Naive thymus-derived CD4-positive, alpha-beta T cell (primary cell): ENCODE measurements at places on chromosomes 16 and 17.
A peak's percentile ranks its signal among the peaks of the same experiment; 100 is the strongest.

- DNase-seq = no peak
Measured at GRCh38 chr16:50298075-50298460, 31.7 kb downstream of the ADCY7 start.

DNA sequence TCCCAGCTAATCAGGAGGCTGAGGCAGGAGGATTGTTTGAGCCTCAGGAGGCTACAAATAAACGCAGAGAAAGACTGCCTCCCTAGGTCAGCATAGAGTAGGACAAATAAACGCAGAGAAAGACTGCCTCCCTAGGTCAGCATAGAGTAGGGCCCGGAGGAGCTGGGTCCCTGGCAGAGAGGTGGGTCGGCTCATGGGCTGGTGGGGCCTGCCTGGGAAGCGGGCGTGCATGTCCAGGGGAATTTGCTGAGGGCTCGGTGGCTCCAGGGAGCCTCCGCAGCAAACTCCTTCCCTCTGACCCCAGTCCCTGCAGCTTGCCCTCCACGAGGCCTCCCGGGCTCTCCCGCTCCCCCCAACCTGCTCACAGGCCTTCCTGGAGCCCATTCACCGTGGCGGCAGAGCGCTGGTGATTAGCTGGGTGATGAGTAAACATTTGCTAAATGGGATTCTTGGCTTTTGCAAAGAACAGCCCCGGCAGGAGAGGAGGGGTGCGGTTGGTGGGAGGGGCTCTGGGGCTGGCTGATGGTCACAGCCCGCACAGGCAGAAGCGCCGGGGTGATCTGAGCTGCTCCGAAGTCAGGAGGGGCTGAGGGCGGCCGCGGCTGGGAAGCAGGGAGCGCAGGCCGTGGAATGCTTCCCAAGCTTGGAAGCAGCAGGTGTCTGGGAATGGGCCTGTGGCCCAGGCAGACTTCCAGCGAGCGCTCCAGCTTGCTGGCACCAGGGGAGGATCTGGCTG, 93.1 kb downstream of the RTN4RL1 start:
- DNase-seq = no peak

GRCh38 chr17:19915245-19915978, 47.7 kb upstream of the ULK2 start:
- DNase-seq = no peak

DNA sequence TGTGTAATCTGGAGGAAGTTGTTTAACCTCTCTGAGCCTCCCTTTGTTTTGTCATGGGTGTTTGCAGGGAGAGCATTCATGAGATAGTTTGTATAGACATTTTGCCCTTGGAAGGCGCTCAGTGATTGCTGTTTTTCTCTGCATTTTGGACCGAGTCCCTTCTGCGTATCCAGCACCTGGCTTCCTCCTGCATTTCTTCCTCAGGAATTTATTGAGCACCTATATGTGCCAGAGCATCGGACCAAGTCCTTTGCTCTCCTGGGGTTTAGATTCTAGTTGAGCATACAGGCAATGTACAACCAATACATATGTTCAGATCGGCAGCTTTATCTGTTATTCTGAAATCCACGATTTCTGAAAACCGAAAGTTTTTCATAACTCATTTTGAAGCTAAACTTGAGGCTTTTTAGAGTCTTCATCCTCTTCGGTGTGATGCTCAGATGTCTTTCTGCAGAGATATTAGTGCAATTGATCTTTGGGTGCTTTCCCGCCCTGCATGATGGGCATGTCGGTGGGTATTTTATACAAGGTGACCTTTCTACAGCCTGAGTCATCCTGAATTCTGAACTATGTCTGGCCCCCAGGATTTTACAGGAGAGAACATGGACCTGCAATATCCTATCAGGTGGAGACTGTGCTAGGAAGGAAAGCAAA, 4.1 kb downstream of the IL4R start:
- DNase-seq = peak; percentile 24

DNA sequence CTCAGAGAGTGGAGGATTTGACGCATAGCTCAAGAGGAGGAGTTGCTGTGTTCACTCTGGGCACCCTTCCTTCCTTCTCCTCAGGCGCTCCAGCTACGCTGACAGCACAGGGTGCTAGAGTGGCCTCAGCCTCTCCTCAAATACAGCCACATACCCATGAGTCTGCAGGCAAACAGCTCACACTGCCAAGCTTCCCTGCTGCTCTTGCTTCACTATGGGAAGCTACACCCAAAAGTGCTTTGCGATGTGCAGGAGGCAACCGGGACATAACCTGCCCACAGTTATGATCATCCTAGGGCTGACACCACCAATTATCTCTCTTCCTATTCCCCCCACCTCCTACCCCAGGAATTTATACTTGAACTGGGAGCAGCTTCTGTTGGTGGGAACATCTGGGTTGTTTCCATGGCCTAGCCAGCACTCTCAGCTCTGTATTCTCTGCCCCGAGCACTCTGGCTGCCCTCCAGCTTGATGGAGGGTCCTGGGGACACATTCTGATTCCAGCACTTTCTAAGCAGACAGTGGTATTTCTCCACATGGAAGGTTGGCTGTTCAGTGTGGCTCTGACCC, 40.3 kb upstream of the SREBF1 start:
- no peak for DNase-seq

DNA sequence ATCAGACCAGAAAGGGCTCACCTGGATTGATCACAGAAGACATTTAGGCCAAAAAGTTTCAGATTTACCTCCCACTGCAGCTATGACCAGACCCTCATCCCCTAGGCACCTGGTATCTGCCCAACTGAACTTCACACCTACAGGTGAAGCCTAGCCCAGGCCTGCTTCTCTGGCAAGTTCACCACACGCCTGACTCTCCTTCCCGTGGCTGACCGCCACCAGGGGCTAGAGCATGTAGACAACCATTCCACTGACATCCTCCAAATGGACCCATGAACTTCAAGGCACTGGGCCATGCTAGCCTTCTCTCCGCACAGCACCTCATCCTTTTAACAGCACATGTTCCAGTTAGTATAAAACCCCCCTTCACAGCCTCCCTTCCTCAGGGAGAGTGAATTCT, 18.8 kb downstream of the ZCCHC14 start:
- no peak for DNase-seq

- DNase-seq = no peak
Measured at GRCh38 chr17:4506175-4506813, 7.6 kb downstream of the SPNS2 start.

GRCh38 chr17:66676421-66676820, 158.5 kb upstream of the CACNG5 start:
- no peak for DNase-seq

DNA sequence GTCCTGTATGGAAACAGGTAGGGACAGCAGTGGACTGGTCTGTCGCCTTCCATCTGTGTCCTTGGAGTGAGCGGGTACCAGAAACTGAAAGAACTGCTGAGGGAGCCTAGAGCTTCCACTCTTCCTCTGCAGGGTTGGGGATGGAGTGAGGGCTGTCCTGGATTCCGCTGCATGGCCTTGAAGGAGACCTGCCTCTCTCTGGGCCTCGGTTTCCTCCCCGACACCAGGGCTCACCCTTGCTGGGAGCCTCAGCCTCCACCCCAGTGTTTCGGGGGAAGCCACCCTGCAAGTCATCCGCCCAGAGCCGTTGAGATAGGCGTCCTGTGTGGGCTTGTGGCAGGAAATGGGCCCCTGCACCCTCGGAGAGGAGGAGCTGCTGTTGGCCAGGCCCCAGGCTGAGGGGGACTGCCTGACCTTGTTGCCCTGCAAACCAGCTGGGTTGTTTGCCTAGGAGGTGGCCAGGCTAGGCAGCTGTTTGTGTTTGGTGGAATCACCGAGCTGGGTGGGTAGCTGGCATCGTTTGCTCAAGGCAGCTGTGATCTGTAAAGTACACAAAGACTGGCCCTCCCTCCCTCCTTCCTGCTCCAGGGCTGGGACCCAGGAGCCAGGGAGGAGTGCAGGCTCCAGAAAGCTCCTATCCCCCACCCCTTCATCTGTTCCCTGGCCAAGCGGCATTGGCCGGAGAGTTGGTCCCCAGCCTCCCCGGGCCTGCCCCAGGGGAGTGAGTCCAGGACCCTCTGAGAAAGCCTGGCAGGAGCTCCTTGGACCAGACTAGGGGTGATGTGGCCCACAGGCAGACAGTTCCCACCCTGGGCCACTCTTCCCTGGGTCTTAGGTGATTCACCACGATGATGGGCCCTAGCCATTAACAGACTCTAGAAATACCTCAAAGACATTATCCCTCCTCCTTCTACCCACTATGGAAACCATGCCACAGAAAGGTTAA, 1.3 kb downstream of the RAB37 start:
- DNase-seq = peak; percentile 69

- no peak for DNase-seq
Measured at GRCh38 chr17:9668517-9668916, 23.2 kb downstream of the USP43 start.

DNA sequence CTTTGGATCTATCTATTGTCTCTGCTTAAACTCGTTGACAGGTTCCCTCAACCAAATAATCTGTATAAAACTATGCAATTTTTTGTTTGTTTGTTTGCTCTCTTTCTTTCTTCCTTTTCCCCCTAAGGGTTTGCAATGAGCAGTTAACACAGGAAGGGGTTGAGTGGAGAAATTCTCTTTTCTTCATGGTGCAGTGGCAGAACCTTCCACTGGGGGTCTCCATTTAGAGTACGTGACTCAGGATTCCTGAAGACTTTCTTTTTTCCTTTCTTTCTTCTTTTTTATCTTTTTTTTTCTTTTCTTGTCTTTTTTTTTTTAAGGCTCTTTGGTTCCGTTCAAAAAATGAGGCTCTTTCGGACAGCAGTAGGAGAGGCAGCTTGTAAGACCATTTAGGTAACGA, 19.5 kb upstream of the RBFOX1 start:
- no peak for DNase-seq

DNA sequence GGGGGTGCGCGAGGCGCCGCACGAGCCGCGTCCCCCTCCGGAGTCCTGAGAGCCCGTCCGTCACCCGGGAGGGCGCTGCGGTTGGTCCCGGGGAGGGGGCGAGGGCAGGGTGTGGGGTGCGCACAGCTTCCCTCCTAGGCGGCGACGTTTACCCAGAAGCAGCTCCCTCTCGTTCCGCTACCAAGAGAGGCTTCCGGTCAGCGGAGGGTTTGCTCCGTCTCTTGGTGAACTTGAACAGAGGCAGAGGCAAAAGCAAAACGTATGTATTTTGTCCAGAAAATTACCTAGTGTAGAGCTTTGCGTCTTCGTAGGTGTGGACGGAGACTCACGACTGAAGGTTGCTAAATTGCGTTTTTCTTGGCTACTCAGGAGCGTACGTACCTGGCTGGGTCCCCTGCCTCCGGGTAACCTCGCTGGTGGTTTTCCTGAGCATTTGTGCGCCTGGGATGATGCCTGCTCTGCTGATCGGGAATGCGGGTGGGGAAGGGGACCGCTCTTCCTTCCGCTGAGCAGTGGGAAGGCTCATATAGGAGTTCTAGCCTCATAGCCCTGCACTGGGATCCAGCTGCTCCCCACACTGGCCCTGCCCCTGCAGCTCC, 833 bp downstream of the WSCD1 start:
- no peak for DNase-seq

- no peak for DNase-seq
Measured at GRCh38 chr17:47225436-47225858, 16.3 kb downstream of the MYL4 start.

DNA sequence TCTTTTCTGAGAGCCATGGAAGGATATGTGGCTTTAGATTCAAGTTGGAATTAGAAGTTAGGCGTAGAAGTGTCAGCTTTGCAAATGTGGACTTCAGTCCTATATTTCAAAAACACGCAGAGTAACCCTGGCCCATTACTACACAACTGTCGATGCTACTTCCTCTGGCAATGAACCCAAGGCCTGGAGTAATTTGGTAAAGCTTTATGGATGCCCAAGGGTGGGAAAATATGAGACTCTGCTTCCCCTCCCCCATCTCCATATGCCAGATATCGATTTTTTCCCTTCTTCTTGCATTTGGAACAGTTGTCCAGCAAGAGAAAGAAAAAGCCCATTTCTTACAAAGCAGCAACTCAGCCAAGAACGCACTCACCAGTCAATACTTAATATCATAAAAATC, 2.9 kb upstream of the MAP1LC3B start:
- no peak for DNase-seq

DNA sequence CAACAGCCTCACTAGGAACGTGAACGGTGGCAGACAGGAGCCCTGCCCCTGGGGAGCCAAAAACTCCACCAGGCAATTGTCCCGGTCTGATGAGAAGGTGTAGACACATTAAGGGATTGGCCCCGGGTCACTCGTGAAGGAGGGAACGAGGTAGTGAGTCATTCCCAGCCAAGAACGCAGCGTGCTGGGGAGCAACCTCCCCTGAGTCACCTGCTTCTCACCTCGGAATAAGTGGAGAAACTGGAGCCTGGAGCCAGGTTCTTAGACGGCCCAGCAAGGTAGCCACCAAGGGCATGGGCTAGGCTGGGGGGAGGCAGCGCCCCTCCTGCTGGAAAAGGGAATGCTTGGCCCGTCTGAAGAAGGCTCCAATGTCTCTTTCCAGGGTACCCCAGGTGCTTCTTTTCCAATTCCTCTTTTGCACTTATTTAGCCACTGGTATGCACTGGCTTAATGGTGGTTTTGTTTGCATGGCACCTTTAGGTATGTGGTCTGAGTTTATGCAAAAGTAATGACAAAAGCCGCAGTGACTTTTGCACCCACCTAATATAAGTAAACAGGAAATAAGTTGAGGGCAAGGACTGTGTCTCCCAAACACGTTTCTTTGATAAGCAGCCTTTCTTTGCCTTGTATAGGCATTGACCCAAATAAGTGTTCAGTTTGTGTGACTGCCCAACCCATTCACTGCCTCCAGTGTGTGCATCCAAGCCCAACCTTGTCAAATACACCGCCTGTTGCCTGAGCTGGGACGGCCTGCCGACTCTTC, 1.8 kb upstream of the HELZ start:
- no peak for DNase-seq

DNA sequence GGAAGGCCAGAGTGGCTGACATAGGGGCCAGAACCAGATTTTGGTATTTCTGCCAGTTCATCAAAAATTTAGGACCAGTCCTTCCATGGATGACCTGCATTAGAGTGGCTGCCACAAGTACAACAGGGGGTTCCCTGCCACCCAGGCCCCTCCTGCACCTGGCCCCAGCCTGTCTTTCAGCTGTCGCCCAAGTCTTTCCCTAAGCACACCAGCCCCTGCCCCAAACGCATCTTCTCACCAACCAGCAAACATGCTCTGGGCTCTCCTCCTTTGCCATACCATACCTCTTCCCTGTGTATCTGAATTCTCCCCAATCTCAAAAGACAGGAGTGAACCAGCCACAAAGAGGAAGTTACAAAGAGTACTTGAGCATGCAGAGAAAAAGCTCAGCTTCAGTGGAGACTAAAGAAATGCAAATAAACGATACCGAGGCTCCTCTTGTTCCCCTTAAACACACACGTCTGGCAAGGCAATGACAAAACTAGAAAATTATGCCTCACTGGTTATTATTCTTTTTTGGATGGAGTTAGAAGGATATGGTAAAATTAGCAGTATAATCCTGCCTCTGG, 130.6 kb downstream of the DYNLRB2 start:
- DNase-seq = no peak

DNA sequence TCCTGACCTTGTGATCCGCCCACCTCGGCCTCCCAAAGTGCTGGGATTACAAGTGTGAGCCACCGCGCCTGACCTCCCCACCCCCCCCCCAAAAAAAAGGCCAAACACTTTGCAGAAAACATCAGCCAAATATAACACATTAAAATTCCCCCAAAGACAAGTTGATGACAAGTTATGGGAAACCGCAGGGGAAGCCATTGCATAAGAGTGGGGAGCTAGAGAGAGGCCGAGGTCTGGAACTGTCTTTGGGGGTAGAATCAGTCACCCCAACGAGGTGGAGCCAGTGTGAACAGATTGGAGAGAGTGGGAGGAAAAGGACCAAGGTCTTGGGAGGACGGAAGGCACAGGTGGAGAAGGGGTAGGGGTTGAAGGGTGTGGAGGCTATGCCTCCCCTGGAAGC, 2.8 kb downstream of the DRC3 start:
- DNase-seq = no peak

- DNase-seq = no peak
Measured at GRCh38 chr16:77238593-77238992, 39.4 kb downstream of the SYCE1L start.

- DNase-seq = no peak
Measured at GRCh38 chr17:44837196-44837595, 7.1 kb upstream of the GJC1 start.
